ENCODE measurements at places on chromosomes 6 and 20.

DNA sequence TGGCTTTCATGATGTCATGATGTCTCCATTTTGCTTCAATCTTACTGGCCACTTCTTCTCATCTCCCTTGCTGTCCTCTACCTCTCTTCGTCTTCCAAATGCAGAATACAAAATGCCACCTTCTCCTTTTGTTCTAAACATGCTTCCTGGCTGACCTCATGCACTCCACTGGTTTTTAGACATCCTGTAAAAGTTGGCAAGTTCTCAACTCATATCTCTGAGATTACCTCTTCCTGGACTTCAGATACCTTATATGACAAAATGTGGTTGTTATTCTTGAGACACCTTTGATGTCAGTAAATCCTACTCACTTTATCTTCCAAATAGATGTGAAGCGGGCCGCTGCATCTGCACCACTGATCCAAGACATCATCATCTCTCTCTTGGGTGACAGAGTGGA lies 212.7 kb upstream of the FOXA2 start:
- no peak for DNase-seq

DNA sequence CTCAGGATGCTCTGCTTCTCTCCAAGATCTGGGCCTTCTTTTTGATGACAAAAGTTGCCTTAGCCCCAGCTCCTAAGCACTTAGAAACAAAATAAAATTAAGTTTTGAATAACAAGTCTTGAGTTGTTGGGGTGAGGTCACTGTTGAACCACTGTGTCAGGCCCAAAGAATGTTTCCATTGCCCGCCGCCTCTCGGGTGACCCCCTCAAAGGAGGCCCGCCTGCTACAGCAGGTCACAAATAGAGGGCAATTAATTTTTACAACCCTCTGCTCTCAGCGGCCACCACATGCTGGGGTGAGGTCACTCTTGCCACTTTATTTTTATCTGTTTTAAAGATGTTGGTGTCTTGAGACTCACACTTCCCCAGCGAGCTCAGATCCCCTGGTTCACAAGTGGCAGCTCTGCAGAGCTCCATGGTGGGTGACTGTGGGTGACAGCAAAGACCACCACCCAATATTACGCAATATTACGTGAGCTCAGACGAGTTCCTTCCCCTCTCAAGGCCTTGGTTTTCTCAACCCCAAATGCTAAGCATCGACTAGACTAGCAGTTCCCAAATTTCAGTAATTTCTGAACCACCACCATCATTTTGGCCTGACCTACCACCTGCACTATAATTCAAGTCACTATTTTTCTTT lies 247.7 kb upstream of the PMEPA1 start:
- DNase-seq: no peak

- no peak for DNase-seq
Observed at GRCh38 chr6:150712505-150713252, 113.0 kb downstream of the PLEKHG1 start.

DNA sequence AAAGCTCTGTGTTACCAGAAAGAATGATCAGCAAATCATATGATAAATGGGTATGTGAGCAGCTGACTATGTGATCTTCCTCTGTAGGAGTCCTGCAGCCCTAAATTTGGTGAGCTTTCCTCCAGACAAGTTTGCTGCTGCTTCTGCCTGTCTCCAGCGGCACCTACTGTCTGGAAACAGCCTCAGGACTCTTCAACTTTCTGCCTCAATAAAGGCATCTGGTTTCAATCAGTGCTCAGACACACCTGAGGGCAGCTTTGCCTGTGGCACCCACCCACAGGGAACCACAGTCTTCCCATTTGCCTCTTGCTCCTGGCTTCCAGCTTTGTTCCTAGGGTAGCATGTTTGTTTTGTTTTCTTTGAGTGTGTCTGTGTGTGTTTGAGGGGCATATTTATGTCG lies 727.9 kb upstream of the MAN1A1 start:
- DNase-seq: no peak

DNA sequence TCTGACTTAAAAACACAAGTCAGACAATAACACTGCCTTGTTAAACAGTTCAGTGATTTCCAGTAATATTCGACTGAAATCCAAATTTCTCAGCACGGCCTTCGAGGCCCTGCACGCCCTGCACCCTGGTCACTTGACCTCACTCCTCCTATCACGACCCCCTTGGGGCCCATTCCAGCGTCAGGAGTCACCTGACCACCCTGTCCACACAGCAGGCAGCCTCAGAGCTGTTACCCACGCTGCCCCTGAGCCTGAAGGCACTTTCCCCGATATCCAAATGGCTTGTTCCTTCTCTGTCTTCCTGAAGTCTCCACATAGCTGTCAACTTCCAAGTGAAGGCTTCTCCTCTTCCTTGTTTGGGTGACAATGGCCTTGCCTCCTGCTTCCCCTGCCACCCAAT lies 33.1 kb upstream of the SMOC2 start:
- DNase-seq: no peak

DNA sequence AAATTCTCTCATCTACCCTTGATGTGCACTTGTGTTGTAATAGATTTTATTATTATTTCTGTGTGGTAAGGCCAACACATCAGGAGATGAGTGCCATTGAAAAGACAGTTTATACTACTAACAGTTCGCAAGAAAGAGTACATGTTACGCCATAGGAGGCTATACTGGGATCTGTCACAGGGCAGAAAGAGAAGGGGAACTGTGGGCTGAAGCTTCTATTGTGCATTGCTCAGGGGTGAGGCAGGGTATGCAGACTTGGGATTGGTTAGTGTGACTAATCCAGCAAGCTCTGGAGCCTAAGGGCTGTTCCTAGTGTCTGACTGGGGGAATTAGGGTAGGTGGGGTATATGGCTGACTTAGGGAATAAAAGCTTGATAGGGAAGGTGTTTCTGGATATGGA lies 50.9 kb downstream of the GPR63 start:
- no peak for DNase-seq

- no peak for DNase-seq
Observed at GRCh38 chr6:93416571-93417420, 2.6 kb downstream of the EPHA7 start.

GRCh38 chr6:135162678-135163439 lies 18.2 kb upstream of the MYB start:
- peak; percentile 72 for DNase-seq

- no peak for DNase-seq
Observed at GRCh38 chr20:12110711-12111110, 193.0 kb downstream of the BTBD3 start.

DNA sequence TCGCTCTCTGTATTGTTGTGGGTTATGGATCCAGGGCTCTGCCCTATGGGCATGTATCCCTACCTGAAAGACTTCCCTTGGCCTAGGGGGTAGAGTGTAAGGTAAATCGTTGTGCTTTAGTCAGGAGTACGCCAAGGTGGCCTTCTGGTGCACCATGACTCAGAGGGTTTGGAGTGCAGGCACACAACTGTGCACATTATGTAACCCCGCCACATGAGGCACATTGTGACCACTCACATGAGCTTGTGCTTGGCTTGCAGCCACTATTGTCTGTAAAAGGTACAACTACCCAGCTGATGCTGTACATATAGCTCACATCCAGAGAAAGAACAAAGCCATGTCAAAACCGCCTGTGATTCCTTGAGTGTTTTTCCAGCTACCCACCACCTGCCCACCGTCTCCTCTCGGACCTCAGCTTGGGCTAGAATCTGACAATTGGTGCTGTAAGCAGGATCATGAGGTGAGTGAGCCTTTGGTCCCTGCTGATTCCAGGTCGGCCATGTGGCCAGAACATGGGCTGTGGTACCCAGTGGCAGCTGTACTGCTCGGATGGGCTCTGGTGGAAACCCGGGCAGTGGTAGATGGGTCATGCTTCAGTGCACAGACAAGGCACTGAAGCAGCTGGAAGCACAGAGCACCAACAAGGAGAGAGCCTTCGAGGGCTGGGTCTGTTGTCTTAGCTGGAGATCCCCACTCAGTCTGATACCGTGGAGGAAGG lies 33.8 kb downstream of the HDDC2 start:
- DNase-seq: no peak

GRCh38 chr6:47141171-47141570 lies 99.0 kb upstream of the ADGRF1 start:
- no peak for DNase-seq

GRCh38 chr6:38012573-38012972 lies 193.0 kb downstream of the ZFAND3 start:
- DNase-seq: peak; percentile 42

- DNase-seq: no peak
Observed at GRCh38 chr20:54633374-54634355, 158.3 kb downstream of the DOK5 start.

DNA sequence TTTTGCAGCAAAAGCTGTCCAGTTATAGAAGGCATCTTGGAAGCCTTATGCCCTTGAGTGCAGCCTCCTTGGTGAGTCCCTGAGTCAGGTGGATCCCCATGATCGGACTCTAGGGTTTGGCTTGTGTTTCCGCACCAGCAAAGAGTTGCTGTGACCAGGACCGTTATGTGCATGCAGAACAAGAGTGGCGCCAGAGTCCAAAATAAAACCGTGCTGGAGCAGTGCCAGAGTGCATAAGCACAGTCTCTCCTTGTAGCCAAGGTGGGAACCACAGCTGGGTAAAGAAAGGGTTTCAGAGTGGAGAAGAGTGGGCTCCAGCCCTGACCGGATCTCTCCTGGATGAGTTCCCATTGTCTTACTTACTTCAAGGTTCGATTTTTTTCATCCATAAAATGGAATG lies 58.6 kb downstream of the FOXA2 start:
- no peak for DNase-seq

GRCh38 chr6:121809211-121809610 lies 373.8 kb downstream of the GJA1 start:
- DNase-seq: no peak

DNA sequence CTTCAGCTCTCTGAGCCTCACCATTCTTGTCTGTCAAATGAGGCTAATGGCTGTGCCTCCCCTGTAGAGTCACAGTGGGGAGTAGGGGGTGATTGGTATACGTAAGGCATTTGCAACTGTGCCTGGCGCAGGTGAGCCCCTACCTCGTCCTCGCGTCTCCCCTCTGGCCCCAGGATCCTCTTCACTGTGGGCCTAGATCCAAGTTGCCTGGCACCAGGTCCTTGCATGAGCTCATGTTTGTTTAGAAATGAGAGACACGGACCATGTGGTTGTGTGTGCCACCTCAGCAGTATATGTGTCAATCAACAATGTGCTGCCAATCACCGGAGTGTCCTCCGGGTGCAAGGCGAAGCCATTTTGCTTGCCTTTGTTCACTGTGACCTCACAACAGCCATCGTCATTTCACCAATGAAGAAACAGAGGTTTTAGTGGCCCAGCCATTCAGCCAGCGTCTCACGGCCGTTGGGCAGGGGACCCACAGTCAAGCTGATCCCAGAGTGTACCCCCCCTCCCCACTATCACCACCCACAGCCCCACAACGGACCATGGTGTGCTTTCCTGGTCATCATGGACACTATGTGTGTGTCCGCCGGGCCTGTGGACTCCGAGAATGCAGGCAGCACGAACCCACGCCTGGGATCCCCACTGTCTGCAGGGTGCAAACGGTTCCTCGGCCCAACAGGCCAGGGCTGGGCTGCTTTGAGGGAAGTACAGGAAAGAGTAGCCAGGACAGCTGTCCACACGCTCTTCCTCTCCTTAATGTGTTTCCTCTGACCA lies 35.9 kb upstream of the STX16 start:
- DNase-seq: no peak

- DNase-seq: no peak
Observed at GRCh38 chr6:148884461-148884860, 137.6 kb downstream of the UST start.

DNA sequence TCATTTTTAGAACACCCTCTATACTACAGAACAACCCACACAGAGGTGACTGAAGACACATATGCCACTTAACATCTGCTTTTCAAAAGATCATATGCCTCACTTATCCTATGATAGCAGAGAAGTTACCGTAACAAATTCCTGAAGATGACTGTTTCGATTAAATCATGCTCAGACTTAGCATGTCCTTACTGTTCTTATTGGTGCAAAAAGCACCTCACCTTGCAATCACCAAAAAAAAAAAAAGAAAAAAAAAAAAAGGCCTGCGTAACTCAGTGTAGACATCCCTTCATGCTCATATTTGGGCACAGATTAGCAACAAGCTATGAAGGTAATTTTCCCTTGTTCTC lies 17.7 kb upstream of the DST start:
- DNase-seq: no peak

DNA sequence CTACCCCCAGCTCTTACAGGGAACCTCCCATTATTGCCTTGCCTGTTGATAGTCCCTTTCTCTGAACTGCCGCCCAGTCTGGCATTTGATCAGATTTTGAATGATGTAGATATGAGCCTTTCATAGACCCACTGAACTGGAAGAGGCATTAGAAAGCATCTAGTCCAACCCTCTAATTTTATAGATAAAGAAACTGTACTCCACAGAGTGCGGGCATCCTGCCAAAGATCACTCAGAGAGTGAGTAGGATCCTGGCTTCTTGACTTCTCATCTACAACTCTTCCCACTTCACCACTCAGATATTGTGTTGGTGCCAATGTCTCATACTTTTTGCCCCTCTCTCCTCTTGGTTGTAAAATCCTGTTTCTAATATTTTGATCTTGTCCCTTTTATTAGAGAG lies 179.2 kb upstream of the BMP2 start:
- no peak for DNase-seq

GRCh38 chr6:142760152-142760551 lies 184.8 kb downstream of the HIVEP2 start:
- no peak for DNase-seq

DNA sequence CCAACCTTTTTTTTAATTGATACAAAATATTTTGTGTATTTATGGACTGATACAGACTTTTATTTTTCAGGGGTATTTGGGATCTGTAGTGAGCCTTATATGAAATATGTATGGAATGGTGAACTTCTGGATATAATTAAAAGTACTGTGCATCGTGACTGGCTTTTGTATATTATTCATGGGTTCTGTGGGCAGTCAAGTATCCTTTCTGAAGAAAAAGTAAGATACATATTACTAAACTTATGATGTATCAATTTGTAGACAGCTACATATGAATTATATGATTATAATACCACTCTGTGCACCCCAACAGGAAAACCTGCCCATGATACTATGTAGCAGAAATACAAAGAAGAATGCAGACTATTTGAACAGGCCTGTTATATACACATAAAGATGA lies 47.2 kb downstream of the FIG4 start:
- DNase-seq: no peak

GRCh38 chr6:167760979-167761793 lies 65.5 kb upstream of the AFDN start:
- DNase-seq: no peak

- DNase-seq: no peak
Observed at GRCh38 chr20:4020256-4020655, 4.9 kb upstream of the RNF24 start.

DNA sequence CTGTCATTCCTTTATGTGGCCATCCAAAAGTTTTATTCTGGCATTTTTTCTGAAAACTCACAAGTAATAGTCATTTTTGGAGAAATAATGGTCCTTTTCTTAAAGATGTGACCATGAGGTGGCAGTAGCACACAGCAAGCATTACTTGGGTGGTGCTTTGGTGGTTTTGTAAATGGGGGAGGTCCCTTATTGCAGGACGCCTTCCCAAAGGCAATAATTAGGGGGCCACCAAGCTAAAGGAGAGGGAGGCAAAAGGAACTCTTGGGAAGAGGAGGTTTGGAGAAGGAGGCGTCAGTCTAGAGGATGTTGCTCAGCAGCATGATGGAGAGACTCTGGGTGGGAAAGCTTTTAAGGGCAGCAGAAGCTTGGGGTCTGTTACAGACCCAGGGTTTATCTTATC lies 422.6 kb upstream of the MMS22L start:
- no peak for DNase-seq

GRCh38 chr6:101232961-101233360 lies 160.5 kb upstream of the GRIK2 start:
- no peak for DNase-seq

GRCh38 chr6:151948002-151948743 lies 140.7 kb downstream of the ESR1 start:
- no peak for DNase-seq

Measured in K562 (cell line).